H7 (cell line): ENCODE measurements at places on chromosomes 4 and X. TPM values are rescaled to one million over a fixed set of nuclear protein-coding genes. Genes with fewer than 3 reads are reported as not detected.

DNA sequence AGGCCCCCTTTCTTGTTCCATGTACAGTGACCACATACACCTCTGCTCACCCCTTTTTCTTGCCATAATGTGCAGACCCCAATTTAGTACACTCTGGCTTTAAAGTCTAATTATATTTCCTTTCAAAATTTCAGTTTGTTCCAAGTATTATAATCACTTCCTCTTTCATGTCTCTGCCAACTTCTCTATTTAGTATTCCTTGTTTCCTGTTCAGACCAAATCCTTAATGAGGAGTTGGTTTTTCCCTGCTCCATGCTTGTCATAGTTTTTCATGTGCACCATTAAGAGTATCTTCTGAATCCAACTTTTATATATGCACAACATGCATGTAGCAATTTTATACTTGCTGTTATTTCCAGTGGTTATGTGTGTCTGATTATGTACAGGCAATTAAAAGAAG, 32.3 kb downstream of the USP53 start:
- no peak for DNase-seq

- DNase-seq = no peak
Observed at GRCh38 chr4:175802988-175803387, 9.1 kb downstream of the GPM6A start.

DNA sequence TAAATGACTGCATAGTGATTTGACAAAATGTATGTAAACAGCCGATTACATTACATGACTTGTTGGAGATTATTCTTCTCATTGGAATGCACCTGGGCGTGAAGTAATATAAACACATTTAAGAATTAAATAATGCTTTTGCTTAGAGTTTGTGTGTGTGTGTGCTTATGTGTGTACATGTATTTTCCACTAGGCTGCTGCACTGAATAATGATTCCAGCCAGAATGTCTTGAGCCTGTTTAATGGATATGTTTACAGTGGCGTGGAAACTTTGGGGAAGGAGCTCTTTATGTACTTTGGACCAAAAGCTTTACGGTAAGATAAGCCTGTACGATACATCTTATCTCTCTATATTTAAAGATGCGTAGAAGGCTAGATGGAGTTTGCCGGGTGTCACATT, 12.6 kb downstream of the NEIL3 start:
- DNase-seq = no peak

- no peak for DNase-seq
Observed at GRCh38 chr4:122522944-122523343, 66.4 kb upstream of the IL2 start.

DNA sequence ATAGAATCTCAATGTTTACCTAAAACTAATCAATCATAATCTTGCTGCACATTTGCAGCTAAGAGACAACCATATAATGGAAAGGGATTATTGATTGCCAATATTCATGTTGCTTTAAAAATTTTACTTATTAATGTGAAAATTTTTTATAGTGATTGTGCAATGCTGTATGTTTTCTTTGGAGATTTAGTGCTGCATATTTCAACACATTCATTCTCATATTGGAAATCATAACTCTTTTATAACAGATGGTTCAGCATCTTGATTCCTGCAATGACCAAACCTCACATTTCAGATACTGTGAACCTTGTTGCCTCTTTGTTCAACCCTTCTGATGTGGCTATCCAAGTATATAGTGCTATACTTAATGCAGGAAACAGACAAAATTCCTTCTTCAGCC, 502.6 kb downstream of the C4orf33 start:
- DNase-seq = no peak

GRCh38 chrX:68757331-68757730, 71.5 kb upstream of the EFNB1 start:
- no peak for DNase-seq

DNA sequence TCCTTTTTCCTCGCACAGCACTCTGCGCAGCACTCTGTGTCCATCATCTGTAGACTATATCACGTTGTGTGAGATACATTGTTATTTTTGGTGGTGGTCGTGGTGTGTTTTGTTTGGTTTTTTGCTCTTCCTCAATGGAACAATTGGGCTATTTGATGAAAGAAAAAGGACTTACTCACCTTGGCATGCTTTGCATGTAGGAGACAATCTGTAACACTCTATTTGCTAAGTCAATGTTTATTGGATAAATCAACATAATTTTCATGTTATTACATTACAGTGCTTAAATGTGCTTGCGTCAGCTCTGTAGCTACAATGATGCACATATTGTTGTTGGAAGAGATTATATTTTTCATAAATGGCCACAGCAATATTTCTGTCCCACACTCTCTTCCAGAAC, 12.5 kb upstream of the CD99 start:
- no peak for DNase-seq

GRCh38 chr4:180636696-180637404, 1606.4 kb upstream of the TENM3 start:
- no peak for DNase-seq

DNA sequence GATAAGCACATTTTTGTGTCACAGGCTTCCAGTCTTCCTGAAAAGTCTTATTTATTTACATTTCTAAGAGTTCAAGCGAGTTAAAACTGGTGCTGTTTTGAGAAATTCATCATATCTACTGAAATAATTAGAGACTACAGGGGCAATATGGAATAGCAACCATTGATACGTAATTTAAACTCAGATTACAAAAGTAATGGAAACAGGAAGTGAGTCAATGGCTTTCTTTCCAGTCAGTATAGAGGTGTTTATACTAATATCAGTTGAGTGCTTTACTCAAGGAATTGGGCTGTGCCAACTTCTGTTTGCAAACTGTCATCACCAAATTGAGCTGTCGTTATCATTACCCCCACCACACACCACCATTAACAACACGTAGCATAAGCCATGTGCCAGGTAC, 222.7 kb downstream of the COL25A1 start:
- no peak for DNase-seq

GRCh38 chr4:151806511-151806927, 45.7 kb upstream of the GATB start:
- no peak for DNase-seq

DNA sequence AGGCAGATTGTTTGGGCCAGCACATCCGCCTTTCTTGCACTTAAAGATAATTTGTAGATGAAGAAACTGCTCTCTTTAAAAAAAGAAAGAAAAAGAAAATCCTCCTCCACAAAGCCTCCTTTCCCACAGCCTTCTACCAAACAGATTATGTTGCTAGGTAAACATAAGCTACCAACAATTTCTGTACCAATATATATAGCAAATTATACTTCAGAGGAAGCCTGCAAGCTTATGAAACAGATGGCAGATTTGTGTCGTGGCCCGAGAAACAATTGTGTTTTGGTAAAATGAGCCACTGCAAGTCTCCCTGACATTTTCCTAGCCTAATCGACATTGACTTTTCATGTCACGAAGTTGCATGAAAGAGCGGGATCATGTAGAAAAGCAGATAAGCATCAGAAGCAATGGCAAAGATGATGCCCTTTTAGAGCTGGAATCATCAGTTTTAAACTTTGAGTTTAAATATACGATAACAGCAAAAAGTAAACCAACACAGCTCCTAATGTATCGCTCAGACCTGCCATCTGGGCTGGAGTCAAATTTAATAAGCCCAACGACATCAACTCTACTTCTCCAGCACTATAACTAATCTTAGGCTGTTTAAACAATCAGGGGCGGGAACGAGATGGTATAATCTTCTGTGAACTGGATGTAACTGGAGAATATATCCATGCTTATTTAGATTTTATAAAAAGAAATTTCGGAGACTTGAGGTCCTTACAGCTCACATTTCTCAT, 94.9 kb upstream of the PLAC1 start:
- DNase-seq = no peak

GRCh38 chr4:53591372-53591892, at the start of gene LNX1:
TSS of gene LNX1 (minus strand) at chr4:53591486. CDS start at chr4:53574002, 17,484 bp downstream.
- peak; percentile 62 for DNase-seq

DNA sequence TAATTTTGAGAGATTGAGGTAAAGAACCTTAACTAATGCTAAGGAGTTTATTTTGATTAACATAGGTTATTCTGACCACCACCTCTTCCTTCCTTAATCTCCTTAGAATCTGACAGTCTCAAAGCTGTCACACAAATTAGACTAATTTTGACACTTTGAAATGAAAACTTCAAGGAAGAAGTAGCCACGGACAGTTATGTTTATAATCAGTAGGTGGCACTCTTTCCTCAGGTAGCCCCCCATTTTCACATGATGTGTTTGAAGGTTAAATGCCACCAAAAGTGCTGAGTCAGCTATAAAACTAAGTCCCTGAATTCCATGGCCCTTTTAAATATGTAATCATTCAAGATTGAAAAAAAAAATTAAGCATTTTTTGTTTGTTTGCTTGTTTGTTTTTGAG, 22.4 kb downstream of the TMEM33 start:
- DNase-seq = peak; percentile 53

GRCh38 chr4:130636486-130636885, 1540.5 kb downstream of the C4orf33 start:
- no peak for DNase-seq

- no peak for DNase-seq
Observed at GRCh38 chrX:31136144-31136611, 64.3 kb upstream of the FTHL17 start.

GRCh38 chrX:38375891-38376290, 23.5 kb downstream of the OTC start:
- peak; percentile 44 for DNase-seq

GRCh38 chrX:44228621-44229020, 114.9 kb downstream of the EFHC2 start:
- DNase-seq = no peak

DNA sequence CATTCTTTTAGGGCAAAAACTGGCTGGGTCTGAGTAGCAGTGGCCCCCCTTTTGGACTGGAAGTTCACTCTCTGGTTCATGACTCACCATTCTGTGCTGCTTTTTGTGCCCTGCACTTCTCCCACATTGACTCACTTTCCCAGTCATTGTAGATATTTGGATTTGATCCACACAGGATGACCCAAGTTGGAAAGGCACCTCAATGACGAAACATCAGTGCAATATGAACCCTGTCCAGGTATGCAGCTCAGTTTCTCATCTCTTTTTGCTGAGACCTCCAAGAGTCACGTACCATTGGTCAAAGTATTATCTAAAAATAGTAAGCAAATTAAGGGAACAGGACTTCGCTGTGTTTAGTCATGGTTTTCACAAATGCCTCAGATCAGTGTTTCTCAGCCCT, 92.7 kb downstream of the CBLL2 start:
- DNase-seq = no peak

- DNase-seq = no peak
Observed at GRCh38 chrX:136214551-136214950, 36.6 kb downstream of the MAP7D3 start.

GRCh38 chr4:95409127-95409526, 139.6 kb downstream of the UNC5C start:
- DNase-seq = no peak

GRCh38 chr4:73006286-73006990, 63.1 kb downstream of the COX18 start:
- no peak for DNase-seq

DNA sequence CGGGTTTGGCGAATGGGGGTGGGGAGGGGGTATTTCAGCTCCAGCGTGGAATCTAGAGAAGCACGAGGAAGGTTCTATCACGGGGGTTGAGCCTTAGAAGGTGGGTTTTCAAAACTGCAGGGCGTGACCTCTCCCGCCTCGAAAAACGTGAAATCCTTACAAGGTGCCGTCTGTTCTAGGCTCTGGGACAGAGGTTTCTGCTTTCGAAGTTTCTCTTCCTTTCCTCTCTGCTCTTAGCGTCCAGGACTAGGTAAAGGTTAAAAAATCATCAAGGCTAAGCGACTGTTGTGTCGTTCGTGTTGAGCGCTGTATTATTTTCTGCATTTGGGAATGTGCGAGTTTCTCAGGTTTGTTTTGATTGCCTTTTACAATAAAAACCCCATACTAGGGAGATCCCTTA, 1.1 kb downstream of the FHL1 start:
- no peak for DNase-seq

DNA sequence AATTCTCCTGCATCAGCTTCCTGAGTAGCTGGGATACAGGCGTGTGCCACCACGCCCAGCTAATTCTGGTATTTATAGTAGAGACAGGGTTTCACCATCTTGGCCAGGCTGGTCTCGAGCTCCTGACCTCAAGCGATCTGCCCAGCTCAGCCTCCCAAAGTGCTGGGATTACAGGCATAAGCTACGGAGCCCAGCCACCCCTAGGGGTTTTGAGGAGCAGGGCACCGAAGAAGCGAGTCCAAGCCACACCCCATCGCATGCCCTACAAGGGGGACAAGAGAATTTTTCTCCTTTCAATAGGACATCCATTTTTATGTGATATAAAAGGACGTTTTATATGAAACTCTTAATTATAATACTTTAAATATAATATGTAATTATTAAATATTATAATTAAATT, 13.9 kb upstream of the KLF3 start:
- no peak for DNase-seq

- DNase-seq = no peak
Observed at GRCh38 chr4:52651996-52652672, 7.0 kb downstream of the USP46 start.

- peak; percentile 70 for DNase-seq
Observed at GRCh38 chr4:8132947-8133705, 25.5 kb downstream of the ABLIM2 start.

GRCh38 chr4:76515975-76516843, 81.2 kb downstream of the SHROOM3 start:
- DNase-seq = no peak

- no peak for DNase-seq
Observed at GRCh38 chr4:123984886-123985285, 588.3 kb downstream of the SPRY1 start.

Gene F9
- total RNA-seq = not detected in 2 replicates

Gene ATP8A1
- 3.9 and 7.0 TPM in 2 replicates for total RNA-seq

Gene KLHL4
- 24.9 and 49.3 TPM in 2 replicates for total RNA-seq

Gene PPID
- 31.1 and 37.2 TPM in 2 replicates for total RNA-seq

Gene NLGN3
- total RNA-seq = 2.9 and 4.6 TPM in 2 replicates

Gene MAGEA10
- total RNA-seq = not detected in 2 replicates

Gene CXXC4
- total RNA-seq = 0.67 and 0.83 TPM in 2 replicates

Gene TMSB15B
- 19.7 and 29.4 TPM in 2 replicates for total RNA-seq

Gene TBC1D9
- 1.6 and 4.6 TPM in 2 replicates for total RNA-seq

Gene SORCS2
- 2.0 and 4.9 TPM in 2 replicates for total RNA-seq

Gene GPR50
- 0.55 and 1.5 TPM in 2 replicates for total RNA-seq

Gene ADH1B
- not detected in 2 replicates for total RNA-seq

Gene KLF8
- 7.3 and 8.1 TPM in 2 replicates for total RNA-seq

Gene SYP
- 1.7 and 1.9 TPM in 2 replicates for total RNA-seq

Gene UCP1
- 0.07 TPM in 1 of 2 replicates, not detected in the other for total RNA-seq

Gene AFF2
- total RNA-seq = 14.6 TPM in 2 replicates
